CD8-positive, alpha-beta memory T cell (primary cell): ENCODE measurements at places on chromosomes 4 and X.

- H3K36me3 ChIP-seq = no peaks in the 10 kb centered on the region
- H3K27ac ChIP-seq = no peak overlapping the region
Observed at GRCh38 chrX:28901637-28902036, 314.4 kb downstream of the IL1RAPL1 start.

- H3K4me1 ChIP-seq = no peaks in the 10 kb centered on the region
- H3K27me3 ChIP-seq = no peaks in the 10 kb centered on the region
- no peak for DNase-seq
- H3K36me3 ChIP-seq = no peaks in the 10 kb centered on the region
- H3K27ac ChIP-seq = no peak overlapping the region
- no peak overlapping the region for H3K4me3 ChIP-seq
Observed at GRCh38 chr4:1381944-1382541, 24.2 kb downstream of the NKX1-1 start.

DNA sequence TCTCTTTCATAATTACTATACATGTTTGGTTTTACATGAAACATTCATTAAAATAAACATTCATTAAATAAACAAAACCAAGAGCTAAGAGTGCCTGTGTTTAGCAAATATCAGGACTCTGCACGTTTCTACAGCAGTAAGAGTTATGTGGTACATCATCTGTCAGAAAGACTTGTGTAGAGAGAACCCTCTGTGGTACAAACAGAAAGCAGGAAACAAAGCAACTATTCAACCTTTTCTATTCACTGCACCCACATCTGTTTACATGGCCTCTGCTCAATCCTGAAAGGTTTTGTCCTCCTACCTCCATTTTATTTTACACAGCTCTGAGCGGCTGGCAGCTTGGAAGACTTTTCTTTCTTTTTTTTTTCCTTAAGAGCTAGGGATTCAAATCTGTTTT is 90.7 kb upstream of the PCDH18 start:
- H3K27ac ChIP-seq = no peak overlapping the region
- no peak for DNase-seq
- H3K27me3 ChIP-seq = no peaks in the 10 kb centered on the region
- no peak overlapping the region for H3K4me3 ChIP-seq

GRCh38 chr4:3628868-3629175 is 96.6 kb upstream of the LRPAP1 start:
- H3K4me1 ChIP-seq = no peaks in the 10 kb centered on the region
- H3K27me3 ChIP-seq = no peaks in the 10 kb centered on the region
- no peak overlapping the region for H3K4me3 ChIP-seq
- DNase-seq = no peak
- H3K36me3 ChIP-seq = no peaks in the 10 kb centered on the region

DNA sequence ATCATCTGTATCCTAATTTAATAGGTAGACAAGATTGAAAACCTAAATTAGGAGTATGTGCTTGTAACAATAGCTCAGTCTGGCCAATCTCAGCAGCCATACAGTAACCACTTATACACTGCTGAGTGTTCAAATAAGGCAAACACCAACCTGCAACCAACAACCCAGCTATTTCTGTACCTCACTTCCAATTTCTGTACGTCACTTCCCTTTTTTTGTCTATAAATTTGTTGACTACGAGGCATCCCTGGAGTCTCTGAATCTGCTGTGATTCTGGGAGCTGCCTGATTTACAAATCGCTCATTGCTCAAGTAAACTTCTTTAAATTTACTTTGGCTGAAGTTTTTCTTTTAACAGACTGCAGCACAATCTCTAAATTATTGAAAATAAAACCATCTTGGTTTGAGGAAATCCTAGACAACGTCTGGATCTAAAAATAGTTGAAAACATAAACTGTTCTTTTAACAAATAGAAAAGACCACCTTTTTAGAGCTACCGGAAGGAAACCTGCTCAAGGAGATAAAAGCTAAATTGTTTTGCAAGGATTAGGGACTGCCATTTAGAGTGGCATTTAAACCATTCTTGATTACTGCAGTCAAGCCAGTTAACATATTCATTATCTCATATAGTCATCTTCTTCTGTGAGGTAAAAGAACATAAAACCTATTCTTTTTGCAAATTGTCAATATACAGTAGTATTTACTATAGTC is 778.1 kb downstream of the SH3BGRL start:
- H3K4me3 ChIP-seq = no peak overlapping the region
- no peaks in the 10 kb centered on the region for H3K27me3 ChIP-seq
- no peaks in the 10 kb centered on the region for H3K36me3 ChIP-seq
- H3K4me1 ChIP-seq = no peaks in the 10 kb centered on the region
- no peak overlapping the region for H3K27ac ChIP-seq
- DNase-seq = no peak

GRCh38 chr4:17058916-17059741 is 160.7 kb upstream of the LDB2 start:
- H3K27me3 ChIP-seq = no peaks in the 10 kb centered on the region
- H3K27ac ChIP-seq = no peak overlapping the region
- H3K36me3 ChIP-seq = no peaks in the 10 kb centered on the region
- DNase-seq = no peak
- no peaks in the 10 kb centered on the region for H3K4me1 ChIP-seq

DNA sequence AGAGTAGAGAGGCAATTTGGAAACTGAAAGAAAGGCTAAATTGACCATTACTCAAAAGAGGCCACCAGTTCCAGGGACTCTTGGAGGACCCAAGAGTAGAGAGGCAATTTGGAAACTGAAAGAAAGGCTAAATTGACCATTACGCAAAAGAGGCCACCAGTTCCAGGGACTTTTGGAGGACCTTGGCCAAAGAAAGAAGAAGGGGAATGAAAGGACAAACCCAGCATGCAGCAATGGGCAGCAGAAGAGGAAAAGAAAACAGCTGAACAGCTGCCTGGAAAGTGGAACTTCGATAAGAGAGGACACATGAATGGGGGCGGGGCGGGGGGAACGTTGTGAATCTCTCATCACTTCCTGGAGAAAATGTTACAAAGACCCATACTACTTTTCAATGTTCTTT is 80.8 kb downstream of the PALLD start:
- H3K4me1 ChIP-seq = no peaks in the 10 kb centered on the region
- no peak for DNase-seq
- H3K4me3 ChIP-seq = no peak overlapping the region
- H3K36me3 ChIP-seq = no peaks in the 10 kb centered on the region

- no peaks in the 10 kb centered on the region for H3K36me3 ChIP-seq
- H3K27me3 ChIP-seq = no peaks in the 10 kb centered on the region
- no peaks in the 10 kb centered on the region for H3K4me1 ChIP-seq
- no peak overlapping the region for H3K4me3 ChIP-seq
Observed at GRCh38 chr4:2353222-2354107, 65.0 kb downstream of the ZFYVE28 start.

DNA sequence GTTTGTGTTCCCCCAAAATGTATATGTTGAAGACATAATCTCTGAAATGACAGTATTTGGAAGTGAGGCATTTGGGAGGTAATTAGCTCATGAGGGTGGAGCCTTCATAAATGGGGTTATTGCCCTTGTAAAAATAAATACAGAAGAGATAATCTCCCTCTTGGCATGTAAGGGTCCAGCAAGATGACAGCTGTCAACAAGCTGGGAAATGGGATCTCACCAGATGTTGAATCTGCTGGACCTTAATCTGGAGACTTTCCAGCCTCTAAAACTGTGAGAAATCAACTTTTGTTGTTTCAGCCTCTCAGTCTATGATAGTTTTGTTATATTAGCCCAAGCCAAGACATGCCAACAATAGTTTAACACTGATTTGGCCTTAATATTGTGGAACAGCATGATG is 438.2 kb upstream of the PCDH7 start:
- H3K4me3 ChIP-seq = no peak overlapping the region
- no peaks in the 10 kb centered on the region for H3K36me3 ChIP-seq
- no peaks in the 10 kb centered on the region for H3K27me3 ChIP-seq

DNA sequence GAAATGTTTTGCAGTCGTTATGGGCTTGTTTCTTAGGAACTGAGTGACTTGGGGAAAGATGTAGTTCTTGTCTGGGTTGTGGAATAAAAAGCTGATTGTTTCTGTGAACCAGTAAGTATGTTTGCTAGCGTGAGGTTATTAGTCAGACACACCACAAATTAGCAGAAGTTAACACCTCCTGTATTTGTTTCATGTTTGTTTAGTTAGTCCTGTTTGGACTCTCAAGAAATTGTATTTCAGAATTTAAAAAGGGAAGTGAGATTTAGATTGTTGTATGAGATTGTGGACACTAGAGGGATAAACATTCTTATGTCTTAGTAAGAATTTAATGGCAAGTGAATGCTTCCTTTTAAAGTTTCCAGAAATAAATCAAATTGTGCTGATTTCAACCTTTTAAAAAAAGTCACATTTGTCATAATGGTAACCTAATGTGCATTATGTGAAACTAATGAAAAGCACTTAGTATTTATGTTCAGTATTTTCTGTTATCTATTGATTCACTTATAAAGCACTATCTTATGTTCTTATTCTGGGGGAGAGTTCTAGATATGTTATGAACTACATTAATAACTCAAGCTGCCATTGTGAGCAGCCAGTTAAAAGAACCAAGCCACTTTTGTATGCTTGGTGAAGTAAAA is 25.6 kb downstream of the ATP10D start:
- no peaks in the 10 kb centered on the region for H3K36me3 ChIP-seq
- peaks cover 9% of the 10 kb centered on the region for H3K4me1 ChIP-seq
- H3K27ac ChIP-seq = no peak overlapping the region
- no peak for DNase-seq

GRCh38 chr4:178311997-178312396 is 869.8 kb upstream of the AGA start:
- no peaks in the 10 kb centered on the region for H3K4me1 ChIP-seq

DNA sequence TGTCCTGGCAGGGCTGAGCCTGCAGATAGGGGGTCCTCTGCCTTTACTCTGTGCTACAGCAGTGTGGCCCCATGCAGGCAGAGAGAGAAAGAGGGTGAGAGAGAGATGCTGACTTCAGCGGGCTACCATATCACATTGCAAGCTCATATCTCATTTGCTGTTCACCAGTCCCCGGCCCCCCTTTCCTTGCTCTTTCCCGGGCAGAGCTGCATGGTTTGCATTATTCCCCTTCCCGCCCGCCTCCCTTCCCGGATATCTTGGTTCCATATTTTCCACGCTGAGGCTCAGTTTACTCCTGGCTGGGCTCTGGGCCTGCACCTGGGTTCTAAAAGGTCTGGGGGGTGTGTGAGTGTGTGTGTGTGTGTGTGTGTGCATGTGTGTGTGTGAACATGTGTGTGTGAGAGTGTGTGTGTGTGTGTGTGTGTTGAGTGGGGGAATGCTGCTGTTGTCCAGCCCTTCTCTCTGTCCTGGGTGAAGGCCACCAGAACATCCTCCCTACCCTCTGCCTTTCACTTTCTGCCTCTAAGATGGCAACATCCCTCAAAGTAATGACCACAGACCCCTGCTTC is 63.5 kb downstream of the PJA1 start:
- no peak overlapping the region for H3K4me3 ChIP-seq
- H3K27me3 ChIP-seq = no peaks in the 10 kb centered on the region
- no peaks in the 10 kb centered on the region for H3K36me3 ChIP-seq
- H3K27ac ChIP-seq = no peak overlapping the region

DNA sequence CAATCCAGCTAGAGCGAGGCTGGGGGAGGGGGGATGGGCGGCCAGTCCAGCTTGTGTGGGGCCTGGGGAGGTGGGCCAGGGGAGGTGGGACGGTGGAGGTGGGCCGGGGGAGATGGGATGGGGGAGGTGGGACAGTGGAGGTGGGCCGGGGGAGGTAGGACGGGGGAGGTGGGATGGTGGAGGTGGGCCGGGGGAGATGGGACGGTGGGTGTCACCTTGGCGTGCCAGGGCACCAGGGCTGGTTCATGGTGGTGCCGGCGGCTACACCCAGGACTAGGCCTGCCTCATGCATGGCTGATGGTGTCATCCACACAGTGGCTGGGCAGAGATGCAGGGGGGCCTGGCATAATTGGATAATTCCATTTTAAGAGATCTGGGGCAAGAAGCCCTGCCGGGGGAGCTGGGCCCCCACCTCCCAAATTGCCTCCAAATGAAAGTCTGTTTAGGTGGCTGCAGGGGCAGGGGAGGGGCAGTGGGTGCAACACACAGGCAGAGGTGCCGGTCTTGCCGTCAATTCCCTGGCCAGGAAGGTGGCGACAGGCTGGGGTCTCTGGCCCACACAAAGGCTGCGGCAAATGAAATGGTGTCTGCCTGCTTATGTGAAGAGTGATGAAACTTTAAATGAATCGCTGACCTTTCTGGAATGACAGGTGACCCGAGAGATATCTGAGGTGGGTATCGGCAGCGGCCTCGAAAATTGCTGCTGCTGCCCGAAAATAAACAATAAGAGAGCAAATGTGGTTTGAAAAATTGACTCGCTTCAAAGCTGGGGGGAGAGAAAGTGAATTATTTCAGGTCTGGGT is 82.1 kb downstream of the FAM53A start:
- no peak overlapping the region for H3K27ac ChIP-seq
- H3K36me3 ChIP-seq = no peaks in the 10 kb centered on the region
- no peak overlapping the region for H3K4me3 ChIP-seq
- DNase-seq = no peak
